ENCODE measurements at places on chromosomes 5 and 9.

GRCh38 chr9:101569741-101570501 is 24.8 kb downstream of the PPP3R2 start:
- DNase-seq: no peak

- DNase-seq: no peak
Measured at GRCh38 chr5:40483316-40483715, 196.4 kb upstream of the PTGER4 start.

DNA sequence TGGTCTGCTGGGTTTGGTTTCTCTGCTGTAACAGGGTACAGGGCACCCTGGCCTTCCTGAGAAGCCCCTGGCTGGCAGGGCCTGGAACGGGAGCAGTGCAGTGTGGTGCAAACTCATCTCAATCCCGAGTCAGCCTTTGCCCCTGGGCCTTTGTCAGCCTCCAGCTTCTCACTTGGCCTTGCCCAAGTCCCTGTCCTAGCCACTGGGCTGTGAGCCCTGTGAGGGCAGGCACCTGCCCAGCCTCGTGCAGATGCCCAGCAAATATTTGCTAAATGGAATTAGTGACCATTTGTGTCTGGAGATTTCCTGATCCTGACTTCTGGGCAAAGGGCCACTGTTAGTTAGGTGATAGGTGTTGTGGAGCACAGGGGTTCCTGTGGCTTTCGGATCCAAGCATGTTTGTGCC is 13.0 kb downstream of the RGS3 start:
- no peak for DNase-seq

- no peak for DNase-seq
Measured at GRCh38 chr9:31674264-31674663, 710.2 kb upstream of the ACO1 start.

DNA sequence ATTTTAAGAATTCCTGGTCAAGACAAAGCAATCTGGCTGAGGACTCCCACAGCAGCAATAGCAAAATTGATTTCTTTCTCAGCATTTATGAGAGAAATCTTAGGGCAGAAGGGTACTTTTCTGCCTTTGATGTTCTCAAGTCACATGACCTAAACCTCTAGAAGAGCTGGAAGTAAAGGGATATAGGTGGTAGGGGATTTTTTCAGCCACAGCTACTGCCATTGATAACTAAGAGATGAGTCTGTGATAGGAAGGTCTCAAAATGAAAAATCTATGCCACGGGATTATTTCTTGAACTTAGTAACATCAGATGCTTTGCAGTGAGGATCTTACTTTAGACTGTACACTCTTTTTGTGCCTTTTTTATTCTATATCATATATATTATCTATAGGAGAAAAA is 35.6 kb downstream of the IL6ST start:
- no peak for DNase-seq

- no peak for DNase-seq
Measured at GRCh38 chr5:13045897-13046551, 898.5 kb downstream of the DNAH5 start.

- DNase-seq: no peak
Measured at GRCh38 chr5:171477101-171477500, 57.7 kb downstream of the FGF18 start.

- DNase-seq: no peak
Measured at GRCh38 chr5:127758766-127759283, 55.6 kb downstream of the CCDC192 start.

DNA sequence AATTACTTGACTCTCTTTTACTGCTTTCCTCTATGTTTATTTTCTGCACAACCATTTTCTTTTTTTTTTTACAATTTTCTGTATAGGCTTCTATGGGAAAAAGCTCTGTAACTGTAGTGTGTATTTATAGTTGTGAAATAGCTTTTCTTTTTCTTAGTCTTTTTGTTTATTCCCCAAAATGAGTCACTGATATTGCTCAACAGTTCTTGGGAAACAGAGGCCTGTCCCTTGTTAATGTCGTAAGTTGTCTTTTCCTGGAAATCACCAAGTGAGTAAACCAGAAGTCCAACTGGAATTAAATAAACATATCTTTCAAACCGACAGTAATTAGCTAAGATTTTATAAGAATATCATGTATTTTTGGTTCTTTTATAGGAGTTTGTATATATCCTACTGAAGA is 325.1 kb upstream of the PRR16 start:
- no peak for DNase-seq

DNA sequence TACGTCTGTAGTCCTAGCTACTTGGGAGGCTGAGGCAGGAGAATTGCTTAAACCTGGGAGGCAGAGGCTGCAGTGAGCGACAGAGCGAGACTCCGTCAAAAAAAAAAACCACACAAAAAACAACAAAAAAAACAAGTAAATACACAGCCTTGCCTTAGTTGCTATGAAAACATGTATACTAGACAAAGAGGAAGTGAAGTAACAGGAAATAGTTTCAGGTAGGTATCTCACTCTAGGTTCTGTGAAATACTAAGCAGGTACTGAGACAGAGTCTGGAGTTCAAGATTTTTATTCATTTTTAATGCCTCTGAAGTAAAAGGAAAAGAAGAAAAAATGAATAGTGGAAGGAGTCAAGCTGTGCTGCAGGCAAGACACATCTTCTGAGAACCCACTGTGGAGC is 687.9 kb upstream of the RGMB start:
- DNase-seq: no peak

- DNase-seq: no peak
Measured at GRCh38 chr5:7225826-7226225, 170.1 kb upstream of the ADCY2 start.

- DNase-seq: no peak
Measured at GRCh38 chr9:104367507-104367906, 136.6 kb upstream of the OR13F1 start.

DNA sequence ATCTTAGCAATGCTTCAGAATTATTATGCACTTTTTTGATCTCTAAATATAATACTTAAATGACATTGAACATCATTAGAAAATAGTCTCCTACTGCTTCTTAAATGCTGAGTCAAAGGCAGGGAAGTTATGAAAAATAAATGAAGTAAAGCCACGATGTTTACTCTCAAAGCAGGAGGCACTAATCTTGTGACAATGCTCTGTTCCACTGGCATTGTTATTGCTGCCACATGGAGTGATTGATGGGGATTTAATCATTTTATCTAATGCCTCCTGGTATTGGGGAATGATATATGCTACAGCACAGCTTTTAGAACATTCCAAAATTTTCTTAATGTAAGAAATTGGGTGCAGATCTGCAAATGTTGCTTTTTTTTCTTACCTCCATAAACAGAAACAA is 1655.4 kb upstream of the NUDT12 start:
- no peak for DNase-seq

DNA sequence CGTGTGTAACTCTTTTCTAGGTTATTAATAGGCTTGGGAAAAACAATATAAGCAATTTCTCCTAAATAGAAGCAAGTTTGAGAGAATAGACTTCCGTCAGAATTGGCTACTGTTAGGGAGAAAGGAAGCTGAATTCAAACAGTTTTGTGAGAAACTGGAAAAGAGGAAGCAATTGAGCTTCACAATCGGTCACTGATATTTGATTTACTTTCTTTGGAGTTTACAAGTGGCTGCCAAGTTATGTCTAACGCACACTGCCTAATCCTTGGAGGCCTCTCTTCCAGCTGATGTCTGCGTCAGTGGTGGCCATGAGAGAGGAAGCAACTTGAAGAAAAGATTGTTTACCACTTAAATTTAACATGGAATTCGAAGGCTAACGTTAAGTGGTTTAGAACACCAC is 319.5 kb downstream of the ADGRV1 start:
- no peak for DNase-seq

DNA sequence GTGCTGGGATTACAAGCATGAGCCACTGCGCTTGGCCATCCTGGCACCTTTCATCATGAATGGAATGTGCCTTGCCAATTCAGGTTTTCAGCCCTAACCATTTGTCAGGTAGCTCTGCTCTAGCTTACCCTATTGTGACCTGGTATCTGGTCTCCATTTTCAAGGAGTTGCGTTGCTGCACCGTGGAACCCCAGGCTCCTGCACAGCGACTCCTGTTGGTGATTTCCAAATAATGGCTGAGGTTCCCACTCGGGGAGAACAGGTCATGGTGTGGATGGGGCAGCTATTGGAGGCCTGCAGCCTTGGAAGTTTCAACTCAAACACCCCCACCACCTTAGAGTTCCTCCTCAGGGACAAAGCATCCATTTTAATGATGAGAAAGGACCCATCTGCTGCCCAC is 18.7 kb upstream of the CTSV start:
- DNase-seq: no peak

- no peak for DNase-seq
Measured at GRCh38 chr5:170791325-170791954, 7.9 kb downstream of the GABRP start.

- DNase-seq: no peak
Measured at GRCh38 chr9:126947529-126947928, 32.9 kb downstream of the RALGPS1 start.

DNA sequence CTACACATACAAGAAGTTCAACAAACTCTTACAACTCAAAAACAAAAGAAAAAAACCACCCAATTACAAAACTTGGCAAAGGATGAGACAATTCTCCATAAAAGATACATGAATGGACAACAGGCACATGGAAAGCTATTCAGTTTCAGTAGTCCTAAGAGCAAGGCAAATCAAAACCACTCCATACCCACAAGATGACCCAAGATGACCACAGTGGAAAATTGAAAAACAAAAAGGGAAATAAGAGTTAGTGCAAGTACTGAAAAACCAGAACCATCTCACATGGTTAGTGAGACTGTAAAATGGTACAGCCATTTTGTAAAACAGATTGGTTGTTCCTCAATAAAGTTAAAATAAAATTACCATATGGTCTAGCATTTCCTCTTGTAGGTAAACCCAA is 287.1 kb upstream of the CDH9 start:
- no peak for DNase-seq

GRCh38 chr5:90301248-90301647 is 108.3 kb downstream of the CETN3 start:
- DNase-seq: no peak

All from bone marrow (tissue), 2 donors.